ENCODE measurements at places on chromosomes 13 and 19.

- no peak for DNase-seq
Measured at GRCh38 chr19:4015705-4016402, 8.3 kb downstream of the PIAS4 start.

GRCh38 chr13:85080691-85081090, 718.5 kb downstream of the SLITRK6 start:
- DNase-seq, result no peak

DNA sequence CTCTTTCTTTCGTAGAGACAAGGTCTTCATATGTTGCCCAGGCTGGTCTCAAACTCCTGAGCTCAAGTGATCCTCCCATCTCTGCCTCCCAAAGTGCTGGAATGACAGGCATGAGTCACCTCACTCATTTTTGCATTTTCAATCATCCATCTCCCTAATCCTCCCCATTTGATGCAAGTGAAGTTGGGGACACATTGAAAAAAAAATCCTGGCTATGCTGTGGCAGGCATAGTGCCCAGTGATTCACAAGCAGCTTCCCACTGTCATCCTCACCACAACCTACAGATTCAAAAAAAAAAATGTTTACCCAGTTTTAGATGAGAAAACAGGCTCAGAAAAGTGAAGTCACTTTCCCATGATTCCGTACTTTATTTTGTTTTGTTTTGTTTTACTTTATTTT, 44.7 kb upstream of the USP29 start:
- no peak for DNase-seq

DNA sequence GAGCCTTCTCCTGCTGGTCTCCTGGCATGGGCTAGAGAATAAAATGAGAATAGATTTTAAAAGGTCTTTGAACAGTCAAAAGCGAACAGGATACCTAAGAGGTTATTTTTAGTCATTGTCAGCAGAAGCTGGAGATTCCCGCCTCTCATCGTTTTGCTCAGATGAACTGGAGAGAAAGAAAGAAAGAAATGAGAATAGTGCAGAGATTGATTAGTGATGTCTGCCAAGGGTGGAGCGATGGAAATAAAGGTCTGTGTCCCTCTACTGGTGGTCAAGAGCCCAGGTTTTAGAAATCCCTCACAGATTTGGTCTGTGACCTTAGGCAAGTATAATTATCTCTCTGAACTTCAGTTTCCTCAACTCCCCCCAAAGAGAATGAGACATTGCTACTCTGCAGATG, 5.3 kb downstream of the NCAN start:
- DNase-seq, result no peak

- DNase-seq, result no peak
Measured at GRCh38 chr13:43936647-43937046, 56.9 kb downstream of the LACC1 start.

Data from stimulated activated CD8-positive, alpha-beta memory T cell treated with anti-CD3 and anti-CD28 coated beads, Interleukin-2, amount 100 ng/mL, for 1 hour (primary cell).